ENCODE measurements at places on chromosomes 7 and 10.

- no peak overlapping the region for H3K27ac ChIP-seq
- DNase-seq: no peak
- H3K36me3 ChIP-seq: no peaks in the 10 kb centered on the region
Observed at GRCh38 chr7:33725111-33726025, 180.0 kb upstream of the BMPER start.

GRCh38 chr10:78900715-78901430 is 167.9 kb upstream of the ZMIZ1 start:
- H3K27me3 ChIP-seq: peaks cover 1% of the 10 kb centered on the region
- DNase-seq: no peak
- H3K36me3 ChIP-seq: no peaks in the 10 kb centered on the region
- peak overlapping the region; percentile 42 for H3K27ac ChIP-seq

DNA sequence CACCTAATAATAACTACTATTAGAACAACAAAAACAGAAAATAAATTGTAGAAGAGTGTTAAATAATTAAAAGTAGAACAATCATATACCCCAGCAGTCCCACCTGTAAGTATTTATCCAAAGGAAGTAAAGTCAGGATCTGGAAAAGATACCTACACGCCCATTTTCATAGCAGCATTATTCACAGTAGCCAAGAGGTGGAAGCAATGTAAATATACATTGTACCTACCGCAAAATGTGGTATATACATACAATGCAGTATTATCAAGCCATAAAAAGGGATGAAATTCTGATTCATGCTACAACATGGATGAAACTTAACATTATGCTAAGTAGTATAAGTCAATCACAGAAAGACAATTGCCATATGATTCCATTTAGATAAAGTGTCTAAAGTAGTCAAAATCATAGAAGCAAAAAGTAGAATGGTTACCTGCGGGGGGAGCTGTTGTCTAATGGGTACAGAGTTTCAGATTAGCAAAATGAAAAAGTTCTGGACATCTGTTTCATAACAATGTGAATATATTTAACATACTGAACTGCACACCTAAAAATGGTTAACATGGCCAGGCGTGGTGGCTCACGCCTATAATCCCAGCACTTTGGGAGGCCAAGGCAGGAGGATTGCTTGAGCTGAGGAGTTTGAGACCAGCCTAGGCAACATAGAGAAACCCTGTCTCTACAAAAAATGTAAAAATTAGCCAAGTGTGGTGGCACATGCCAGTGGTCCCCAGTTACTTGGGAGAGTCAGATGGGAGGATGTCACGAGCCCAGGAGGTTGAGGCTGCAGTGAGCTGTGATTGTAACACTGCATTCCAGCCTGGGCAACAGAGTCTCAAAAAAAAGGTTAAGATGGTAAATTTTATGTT is 6.0 kb upstream of the TMED4 start:
- no peaks in the 10 kb centered on the region for H3K4me1 ChIP-seq
- H3K36me3 ChIP-seq: no peaks in the 10 kb centered on the region
- H3K27me3 ChIP-seq: no peaks in the 10 kb centered on the region
- no peak overlapping the region for H3K4me3 ChIP-seq
- no peak for DNase-seq
- no peak overlapping the region for H3K27ac ChIP-seq

GRCh38 chr10:130213286-130214080 is 77.3 kb downstream of the GLRX3 start:
- H3K27ac ChIP-seq: no peak overlapping the region
- no peak for DNase-seq
- no peaks in the 10 kb centered on the region for H3K36me3 ChIP-seq
- no peaks in the 10 kb centered on the region for H3K4me1 ChIP-seq

DNA sequence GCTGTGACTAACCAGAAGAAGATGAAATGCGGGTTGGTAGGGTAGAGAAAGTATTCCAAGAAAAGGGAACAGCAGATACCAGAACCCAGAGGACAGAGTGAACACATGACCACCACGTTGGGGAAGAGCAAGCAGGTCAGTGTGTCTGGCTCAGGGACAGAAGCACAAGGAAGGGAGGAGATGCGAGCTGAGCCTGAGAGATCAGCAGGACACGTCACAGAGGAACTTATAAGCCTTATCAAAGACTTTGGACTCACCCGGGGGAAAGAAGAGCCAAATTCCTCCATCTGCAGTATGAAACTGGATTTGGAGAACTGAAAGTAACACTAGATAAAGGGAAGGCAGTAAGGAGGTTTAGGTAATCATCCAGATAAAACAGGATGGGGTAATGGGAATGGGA is 232.1 kb upstream of the NPVF start:
- no peaks in the 10 kb centered on the region for H3K27me3 ChIP-seq
- no peak overlapping the region for H3K27ac ChIP-seq
- no peaks in the 10 kb centered on the region for H3K36me3 ChIP-seq
- DNase-seq: no peak

DNA sequence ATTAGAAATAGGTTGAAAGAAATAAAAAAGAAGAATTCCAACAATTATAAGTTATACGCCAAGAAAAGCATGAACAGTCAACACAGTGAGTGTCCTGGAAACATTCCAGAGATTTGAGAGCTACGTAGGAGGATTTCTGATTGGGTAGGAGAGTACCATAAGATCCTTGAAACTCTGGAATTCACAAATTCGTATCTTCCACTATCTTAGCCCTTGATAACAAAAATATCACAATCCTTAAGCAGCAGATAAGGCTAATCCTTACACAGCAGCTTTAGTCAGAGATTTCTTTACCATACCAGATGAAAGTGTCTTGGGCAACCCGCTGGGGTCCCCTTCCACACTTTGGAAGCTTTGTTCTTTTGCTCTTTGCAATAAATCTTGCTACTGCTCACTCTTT is 8.2 kb downstream of the TPK1 start:
- H3K27me3 ChIP-seq: no peaks in the 10 kb centered on the region
- no peak overlapping the region for H3K27ac ChIP-seq
- H3K4me1 ChIP-seq: no peaks in the 10 kb centered on the region
- DNase-seq: no peak
- no peaks in the 10 kb centered on the region for H3K36me3 ChIP-seq

DNA sequence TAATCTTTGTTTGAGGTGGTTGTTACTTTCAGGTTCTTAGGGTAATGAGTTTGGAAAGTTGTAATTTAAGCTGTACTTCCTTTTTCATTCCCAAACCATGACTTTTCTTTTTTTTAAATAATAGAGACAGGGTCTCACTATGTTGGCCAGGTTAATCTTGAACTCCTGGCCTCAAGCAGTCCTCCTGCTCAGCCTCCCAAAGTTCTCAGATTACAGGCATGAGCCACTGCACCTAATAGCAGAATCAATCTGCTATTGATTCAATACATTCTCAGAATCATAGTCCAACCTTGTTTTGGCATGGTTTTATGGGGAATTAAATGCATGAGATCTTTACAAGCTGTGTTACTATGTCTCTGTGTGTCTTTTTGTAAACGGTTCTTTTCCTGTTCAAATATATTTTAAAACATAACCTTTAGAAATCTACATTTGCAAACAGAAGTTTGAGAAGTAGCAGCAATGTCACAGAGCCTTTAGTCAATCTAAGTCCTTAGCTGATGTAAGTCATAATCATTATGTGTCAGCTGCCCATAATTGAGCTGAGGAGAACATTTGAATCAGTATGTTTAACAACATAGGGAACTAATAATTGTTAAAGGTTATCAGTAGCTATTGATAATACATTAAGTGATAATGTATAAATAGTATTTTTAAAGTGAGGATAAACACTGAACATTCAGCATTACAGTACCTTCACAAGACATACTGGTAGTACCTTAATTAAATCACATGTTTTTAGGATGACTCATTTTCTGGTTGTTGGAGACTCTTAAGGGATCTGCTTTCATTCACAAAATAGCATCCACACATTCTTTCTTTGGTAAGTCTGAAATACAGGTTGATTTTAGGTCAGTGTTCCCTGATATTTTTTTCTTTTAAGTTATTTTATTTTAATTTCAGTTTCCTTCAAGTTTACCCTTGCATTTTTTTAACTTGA is 8.8 kb downstream of the INPP5F start:
- H3K36me3 ChIP-seq: no peaks in the 10 kb centered on the region
- H3K27ac ChIP-seq: no peak overlapping the region
- H3K27me3 ChIP-seq: no peaks in the 10 kb centered on the region
- H3K4me1 ChIP-seq: peaks cover 21% of the 10 kb centered on the region
- H3K4me3 ChIP-seq: no peak overlapping the region

DNA sequence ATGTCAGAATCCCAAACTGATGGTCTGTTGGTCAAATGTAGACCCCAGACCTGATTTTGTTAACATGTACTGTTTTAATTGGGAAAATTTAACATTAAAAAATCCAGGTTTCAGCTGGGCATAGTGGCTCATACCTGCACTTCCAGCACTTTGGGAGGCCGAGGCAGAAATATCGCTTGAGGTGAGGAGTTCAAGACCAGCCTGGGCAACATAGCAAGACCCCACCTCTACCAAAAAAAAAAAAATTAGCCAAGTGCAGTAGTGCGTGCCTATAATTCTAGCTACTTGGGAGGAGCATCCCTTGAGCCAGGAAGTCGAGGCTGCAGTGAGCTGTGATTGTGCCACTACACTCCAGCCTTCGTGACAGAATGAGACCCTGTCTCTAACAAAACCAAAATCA is 15.9 kb upstream of the CAMK2G start:
- H3K27me3 ChIP-seq: no peaks in the 10 kb centered on the region
- peaks cover 28% of the 10 kb centered on the region for H3K4me1 ChIP-seq
- H3K4me3 ChIP-seq: no peak overlapping the region
- DNase-seq: no peak

DNA sequence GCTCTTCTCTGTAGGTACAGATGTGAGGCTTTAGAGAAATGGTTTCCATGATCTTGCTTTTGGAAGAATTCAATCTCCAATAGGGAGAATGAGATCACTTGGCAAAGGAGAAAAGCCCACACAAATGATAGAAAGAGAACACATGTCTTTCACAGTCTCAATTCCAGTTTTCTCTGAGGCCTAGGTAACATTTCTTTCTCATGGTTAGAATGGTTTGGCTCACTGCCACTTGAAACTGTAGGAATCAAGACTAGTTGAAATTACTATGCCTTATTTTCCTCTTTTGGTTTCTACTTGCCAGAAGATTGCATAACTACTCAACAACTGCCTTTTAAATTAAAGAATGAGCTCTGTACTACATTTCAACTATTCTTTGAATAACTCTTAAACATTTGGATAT is 276.5 kb upstream of the TEX47 start:
- no peaks in the 10 kb centered on the region for H3K27me3 ChIP-seq
- no peak overlapping the region for H3K4me3 ChIP-seq
- H3K27ac ChIP-seq: no peak overlapping the region
- no peaks in the 10 kb centered on the region for H3K4me1 ChIP-seq
- no peak for DNase-seq

Data from esophagus squamous epithelium (tissue), 5 donors.